ENCODE measurements at places on chromosomes 6 and 20.

DNA sequence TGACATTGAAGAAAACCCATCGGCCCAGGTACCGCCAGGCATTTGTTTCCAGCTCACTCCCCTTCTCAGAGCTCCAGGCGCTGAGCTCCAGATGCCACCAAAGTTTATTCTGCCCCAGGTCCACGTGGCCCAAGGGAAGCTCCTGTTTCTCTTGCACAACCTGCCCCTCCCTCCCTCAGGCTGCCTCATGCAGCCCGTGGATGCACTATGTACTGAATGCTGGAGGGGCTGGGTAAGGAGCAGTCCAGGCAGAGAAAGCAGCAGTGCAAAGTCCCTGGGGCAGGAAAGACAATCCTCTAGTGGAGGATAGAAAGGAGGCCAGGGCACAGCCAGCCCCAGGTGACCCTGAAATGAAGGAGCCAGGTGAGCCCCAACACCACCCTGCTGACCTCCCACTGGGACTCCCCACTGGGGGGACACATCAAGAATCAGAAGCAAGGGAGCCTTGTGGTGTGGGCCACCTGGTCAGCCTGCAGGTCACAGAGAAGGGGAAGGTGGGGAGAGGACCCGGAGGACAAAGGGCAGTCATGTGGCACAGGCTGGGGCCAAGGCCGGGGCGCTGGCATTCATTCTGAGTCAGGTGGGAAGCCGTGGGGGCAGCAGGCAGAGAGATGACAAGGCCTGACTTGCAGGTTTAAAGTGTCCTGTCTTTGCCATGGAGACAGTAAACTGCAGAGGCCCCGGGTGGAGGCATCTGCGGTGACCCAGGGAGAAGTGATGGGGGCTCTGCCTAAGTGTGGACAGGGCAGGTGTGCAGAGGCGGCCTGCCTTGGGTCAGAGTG, 230.1 kb downstream of the PREX1 start:
- no peak for DNase-seq

GRCh38 chr20:54468082-54468481, 7.3 kb upstream of the DOK5 start:
- no peak for DNase-seq

DNA sequence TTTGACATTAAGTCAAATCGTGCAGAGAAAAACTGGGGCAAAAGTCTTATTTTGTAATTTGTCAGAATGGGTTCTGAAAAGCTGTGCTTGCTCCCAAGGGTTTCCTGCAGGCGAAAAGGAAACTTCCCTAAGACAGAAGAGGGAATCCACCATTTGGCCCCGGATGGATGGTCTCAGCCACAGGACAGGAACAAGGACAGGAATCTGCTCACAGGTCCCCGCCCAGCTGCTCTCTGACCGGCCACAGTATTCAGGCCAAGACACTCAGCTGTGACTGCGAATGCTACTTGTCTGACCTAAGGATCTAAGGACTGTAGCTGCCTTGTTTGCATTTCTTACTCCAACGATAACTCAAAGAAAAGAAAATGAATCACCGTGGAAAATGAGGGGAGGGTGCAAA, 197.0 kb downstream of the BMP7 start:
- no peak for DNase-seq

- DNase-seq, result no peak
Measured at GRCh38 chr6:12585497-12585958, 131.0 kb upstream of the PHACTR1 start.

DNA sequence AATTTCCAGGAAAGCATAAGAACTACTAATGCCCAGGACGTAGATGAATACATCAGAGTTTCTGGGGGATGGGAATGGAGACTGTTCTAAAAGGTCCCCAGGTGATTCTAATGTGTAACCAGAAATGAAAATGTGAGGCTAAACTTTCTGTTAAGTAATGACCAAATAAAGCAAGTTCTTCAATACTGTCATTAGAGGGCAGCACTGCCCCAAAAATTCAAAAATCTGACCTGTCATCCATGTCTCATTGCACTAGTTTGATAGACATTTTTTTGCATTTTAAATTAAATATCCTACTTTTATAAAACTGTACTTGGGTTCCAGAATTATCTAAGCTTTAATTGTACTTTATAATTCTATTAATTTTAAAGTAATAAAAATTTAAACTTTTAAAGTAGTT, 94.9 kb downstream of the RFX6 start:
- no peak for DNase-seq

DNA sequence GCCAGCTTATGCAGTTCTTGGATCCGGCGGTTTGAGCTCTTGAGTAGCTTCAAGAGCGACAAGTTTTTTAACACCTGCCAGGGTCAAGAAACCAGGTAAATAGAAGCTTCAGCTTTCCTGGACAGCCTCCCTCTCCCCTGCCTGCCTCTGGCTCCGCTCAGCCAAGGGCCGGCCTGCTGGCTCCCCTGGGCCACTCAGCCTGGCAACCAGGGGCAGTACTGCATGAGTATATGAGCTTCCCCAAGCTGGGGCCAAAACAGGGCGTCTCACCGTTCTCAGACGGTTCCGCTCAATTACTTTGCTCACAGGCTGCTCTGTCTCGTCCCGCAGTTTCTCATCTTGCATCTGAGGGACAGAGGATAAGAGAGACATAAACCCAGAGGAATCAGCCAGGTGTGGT, 856 bp downstream of the TP53TG5 start:
- no peak for DNase-seq

DNA sequence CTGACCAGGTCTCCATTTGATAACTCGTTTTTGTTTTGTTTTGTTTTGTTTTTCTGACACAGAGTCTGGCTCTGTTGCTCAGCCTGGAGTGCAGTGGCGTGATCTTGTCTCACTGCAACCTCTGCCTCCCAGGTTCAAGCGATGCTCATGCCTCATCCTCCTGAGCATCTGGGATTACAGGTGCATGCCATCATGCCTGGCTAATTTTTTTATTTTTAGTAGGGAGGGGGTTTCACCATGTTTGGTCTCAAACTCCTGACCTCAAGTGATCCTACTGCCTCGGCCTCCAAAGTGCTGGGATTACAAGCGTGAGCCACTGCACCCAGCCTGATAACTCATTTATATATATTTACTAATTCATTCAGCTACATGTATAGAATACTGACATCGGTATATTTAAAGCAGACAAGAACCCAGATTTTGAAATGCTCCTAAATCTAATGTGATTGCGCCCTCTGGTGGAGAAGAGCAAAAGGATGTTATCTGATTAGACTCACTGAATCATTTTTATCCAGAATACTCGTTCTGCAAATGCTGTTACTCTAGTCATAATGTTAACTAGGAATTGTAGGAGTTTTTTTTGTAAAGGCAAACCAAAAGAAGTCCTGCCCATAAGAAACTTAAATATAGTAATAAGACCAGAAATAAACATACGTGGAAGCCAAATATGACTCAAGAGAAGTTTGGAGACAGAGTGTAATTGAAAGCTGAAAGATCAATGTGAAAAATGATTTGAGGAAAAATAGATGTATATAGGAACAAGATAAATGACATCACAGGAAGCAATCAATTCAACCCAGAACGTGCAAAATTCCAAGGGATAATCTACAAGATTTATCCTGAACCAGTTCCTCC, 5.3 kb upstream of the COL12A1 start:
- DNase-seq, result peak; percentile 39

- DNase-seq, result no peak
Measured at GRCh38 chr6:112827793-112828192, 480.7 kb downstream of the RFPL4B start.

- no peak for DNase-seq
Measured at GRCh38 chr6:43858161-43859153, 88.4 kb downstream of the VEGFA start.

- peak; percentile 64 for DNase-seq
Measured at GRCh38 chr6:27838058-27838944, 73.9 kb downstream of the OR2B2 start.

DNA sequence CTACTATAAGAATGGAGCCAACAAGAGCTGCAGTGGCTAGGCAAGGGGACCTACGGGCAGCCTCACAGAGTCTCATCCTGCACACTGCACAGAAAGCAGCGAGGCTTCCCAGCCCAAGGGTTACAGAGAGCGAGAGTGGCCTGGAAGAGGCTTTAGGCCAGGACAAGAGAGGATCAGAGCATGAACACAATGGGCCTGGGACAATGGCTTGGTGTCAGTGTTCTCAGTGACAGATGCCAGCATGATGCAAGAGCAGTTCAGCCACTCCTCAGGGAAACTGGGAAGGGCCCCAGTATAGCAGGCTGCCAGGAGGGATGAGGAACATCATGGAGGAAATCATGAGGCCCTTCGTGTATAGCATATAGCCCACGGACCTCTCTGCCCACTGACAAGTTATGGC, 108.0 kb downstream of the NUS1 start:
- DNase-seq, result no peak

GRCh38 chr20:17852323-17852722, 116.3 kb downstream of the SNX5 start:
- no peak for DNase-seq

DNA sequence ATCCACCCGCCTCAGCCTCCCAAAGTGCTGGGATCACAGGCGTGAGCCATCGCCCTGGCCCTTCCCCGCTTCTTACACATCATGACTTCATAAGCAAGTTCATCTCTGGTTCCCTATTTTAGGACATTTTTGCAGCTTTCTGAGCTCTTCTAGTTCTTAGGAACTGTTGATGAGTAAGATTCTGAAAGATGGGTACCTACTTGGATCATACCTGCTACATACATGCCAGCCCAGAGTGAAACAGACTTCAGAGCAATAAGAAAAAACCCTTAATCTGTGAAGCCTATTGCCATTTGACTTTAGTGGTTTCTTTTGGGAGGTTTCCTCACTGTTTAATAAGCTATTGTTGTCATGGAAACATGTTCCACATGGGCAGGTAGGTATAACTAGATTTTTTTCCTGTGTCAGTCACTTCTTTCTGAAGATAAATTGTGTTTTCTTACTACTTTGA, 27.9 kb upstream of the TMEM217 start:
- no peak for DNase-seq

GRCh38 chr6:81763051-81763450, 10.6 kb upstream of the TENT5A start:
- no peak for DNase-seq

GRCh38 chr6:106084106-106084988, 1.8 kb upstream of the PRDM1 start:
- DNase-seq, result no peak

DNA sequence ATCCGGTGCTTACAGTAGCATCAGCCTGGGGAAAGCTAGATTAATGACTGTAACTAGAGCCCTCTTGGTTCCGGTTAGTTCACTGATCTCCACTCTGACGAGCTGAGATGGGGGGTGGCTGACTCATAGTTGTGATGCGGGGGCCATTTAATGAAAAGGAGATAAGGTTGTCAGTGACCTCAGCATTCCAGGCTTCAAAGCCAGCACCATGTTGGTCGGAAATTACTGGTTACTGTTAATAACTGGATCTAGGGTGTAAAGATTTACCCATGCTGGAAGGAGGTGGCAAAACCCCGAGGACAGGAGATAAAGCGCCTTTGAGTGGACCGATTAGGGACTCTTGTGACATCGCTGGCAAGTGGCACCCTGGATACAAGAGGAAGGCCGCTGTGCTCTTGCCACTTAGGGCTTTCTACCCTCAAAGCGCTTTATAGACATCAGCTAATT, 21.1 kb downstream of the FOXC1 start:
- no peak for DNase-seq

DNA sequence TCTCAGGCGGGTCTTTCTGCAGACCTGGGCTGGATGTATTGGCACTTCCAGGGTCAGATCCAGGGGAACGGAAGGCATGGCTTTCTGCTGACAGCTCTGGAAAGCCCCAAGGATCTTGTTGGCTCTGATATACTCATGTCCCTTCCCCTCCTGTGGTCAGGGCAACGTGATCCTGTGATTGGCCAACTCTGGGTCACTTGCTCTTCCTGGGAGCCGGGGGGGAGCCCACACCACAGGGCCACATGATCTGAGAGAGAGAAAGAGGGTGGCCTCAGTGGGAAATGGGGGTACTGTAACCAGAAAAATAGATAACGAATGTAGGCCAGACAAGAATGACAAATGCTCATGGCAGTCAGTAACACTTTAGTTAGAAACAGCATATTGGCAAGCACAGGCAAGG, 223.0 kb downstream of the NFATC2 start:
- no peak for DNase-seq

- no peak for DNase-seq
Measured at GRCh38 chr6:76043690-76044089, 28.8 kb downstream of the IMPG1 start.

GRCh38 chr6:90026216-90026615, 131.9 kb downstream of the GJA10 start:
- no peak for DNase-seq

DNA sequence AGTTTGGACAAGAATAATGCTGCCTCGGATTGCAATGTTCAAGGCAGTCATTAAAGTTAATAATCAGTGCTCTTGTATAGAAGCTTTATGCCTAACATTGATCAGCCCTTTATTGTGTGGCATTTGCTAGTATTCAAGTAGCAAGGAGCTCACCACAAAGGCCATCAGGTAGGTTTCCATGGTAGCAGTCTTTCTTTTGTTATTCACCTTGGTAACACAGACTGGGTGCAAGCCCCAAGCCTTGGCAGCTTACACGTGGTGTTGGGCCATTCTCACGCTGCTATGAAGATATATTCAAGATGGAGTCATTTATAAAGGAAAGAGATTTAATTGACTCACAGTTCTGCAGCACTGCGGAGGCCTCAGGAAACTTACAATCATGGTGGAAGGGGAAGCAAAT, 149.3 kb downstream of the ADAT2 start:
- no peak for DNase-seq

DNA sequence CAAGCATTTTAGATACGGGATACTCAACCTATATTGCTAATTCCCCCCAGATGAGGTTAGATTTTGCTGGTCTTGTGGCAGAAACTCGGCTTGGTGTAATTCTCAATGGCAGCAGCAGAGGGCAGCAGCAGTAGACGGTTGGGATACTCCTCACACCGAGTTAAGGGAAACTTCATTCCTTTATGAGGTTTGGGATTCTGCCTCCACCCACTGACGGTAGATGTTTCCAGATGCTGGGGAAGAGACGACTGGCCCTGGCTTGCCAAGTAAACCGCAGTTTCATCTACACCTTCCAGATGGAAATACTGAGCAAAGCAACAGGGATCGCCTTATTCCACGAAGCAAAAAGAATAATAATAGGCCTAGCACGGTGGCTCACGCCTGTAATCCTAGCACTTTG, 8.2 kb upstream of the TBC1D7 start:
- peak; percentile 72 for DNase-seq

DNA sequence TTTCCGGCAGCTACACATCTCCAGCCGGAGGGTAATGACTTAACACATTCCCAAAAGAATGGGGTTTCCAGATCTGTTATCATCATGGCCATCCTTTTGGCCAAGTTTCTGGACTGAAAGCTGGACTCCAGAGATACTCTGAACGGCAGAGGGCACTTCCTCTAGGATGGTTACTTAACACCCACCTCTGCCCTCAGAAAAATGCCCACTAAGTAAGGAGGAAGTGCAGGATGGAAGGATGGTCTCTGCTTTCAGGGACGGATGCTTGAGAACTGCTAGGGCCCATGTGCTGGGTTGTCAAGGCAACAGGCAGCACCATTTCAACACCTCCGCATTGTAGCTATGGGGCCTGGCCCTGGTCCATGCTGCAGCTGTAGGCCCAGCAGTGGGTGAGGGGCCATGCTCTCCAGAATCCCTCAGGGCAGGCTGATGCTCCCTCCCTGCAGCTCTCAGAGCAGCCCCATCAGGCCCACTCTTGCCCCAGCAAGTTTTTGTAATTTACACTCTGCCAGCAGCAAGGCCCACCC, 16.5 kb upstream of the TGM3 start:
- DNase-seq, result no peak

GRCh38 chr6:2695454-2696095, 55.1 kb downstream of the MYLK4 start:
- DNase-seq, result no peak

- DNase-seq, result no peak
Measured at GRCh38 chr6:90977513-90977912, 390.6 kb upstream of the MAP3K7 start.

GRCh38 chr6:41302638-41303037, 16.2 kb upstream of the TREM1 start:
- DNase-seq, result no peak

Data from T-helper 9 cell (primary cell).